ENCODE measurements at places on chromosomes 6 and 20.
A peak's percentile ranks its signal among the peaks of the same experiment; 100 is the strongest.

- DNase-seq, result no peak
These were observed 77.4 kb upstream of the CEP162 start for GRCh38 chr6:84304881-84305280.

DNA sequence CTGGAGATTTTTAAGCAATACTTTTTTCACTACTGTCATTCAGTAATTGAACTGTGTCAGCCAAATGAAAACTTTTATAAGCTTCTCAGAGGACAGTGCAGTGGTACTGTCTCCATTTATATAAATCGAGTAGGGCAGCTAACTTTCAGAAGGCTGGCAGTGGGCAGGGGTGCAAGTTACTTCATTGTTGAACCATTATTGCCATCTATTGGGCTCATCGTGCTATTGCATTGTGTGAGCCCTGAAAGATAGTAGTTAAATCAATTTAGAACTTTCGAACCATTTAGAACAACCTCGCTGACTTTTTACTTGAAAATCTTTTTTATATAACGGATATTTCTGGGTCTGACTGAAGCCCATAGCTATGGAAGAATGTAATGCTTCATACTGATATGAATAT is 347.8 kb upstream of the PLCB4 start:
- peak; percentile 25 for DNase-seq

- no peak for DNase-seq
These were observed 196.6 kb downstream of the OTOR start for GRCh38 chr20:16944745-16945144.

DNA sequence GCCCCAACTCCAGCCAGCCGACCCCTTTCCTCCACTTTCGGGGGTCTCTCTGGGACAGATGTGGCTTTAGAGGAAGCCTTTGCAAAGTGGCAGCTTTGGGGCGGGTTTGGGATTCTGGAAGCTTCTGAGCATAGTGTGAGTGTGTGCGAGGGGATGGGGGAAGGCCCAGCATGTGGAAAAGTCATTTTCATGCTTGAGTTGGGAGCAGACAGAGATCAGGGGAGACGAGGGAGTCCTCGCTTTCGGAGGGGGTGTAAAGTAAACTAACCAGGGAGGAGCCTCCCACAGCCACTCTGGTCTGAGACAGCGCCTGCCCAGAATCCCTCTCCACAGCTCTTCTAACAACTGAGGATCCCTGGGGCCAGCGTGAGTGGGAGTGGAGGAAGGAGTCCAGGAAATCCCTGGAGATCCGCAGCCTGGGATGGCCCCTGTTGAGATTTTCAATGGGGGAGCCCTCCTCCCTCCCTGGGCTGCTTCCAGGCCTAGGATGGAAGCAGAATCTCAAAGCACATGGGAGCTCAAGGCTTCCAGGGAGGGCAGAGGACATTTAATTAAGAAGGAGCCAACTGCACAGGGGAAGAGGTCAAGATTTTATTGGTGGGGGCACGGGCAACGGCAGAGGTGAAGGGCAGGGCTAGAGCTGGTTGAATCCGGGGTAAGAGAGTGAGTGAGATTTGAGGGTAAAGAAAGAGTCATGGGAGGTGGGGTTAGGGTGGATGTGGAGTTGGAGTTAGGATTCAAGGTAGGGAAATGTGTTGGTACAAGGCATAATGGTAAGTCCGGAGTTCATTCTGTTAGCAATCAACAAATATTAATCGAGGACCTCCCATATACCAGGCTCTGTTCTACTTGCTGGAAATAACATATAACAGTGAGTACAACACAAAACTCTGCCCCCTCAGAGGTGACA is 102.3 kb upstream of the FOXP4 start:
- no peak for DNase-seq

- no peak for DNase-seq
These were observed 2.2 kb downstream of the BICRAL start for GRCh38 chr6:42783876-42784642.

GRCh38 chr6:169905041-169905807 is 153.8 kb downstream of the ERMARD start:
- no peak for DNase-seq

- DNase-seq, result no peak
These were observed 58.6 kb downstream of the JARID2 start for GRCh38 chr6:15304337-15305042.

GRCh38 chr6:142271476-142271875 is 30.3 kb upstream of the ADGRG6 start:
- no peak for DNase-seq

Data from effector memory CD8-positive, alpha-beta T cell (primary cell).